ENCODE measurements at places on chromosomes 3 and 15.

GRCh38 chr3:51389423-51390183, 1.5 kb upstream of the RBM15B start:
- no peak for DNase-seq

GRCh38 chr3:83655083-83655482, 1303.7 kb upstream of the CADM2 start:
- no peak for DNase-seq

GRCh38 chr15:64571857-64572291, 111.5 kb downstream of the ZNF609 start:
- no peak for DNase-seq

GRCh38 chr15:91670108-91670507, 183.4 kb upstream of the SLCO3A1 start:
- DNase-seq = no peak

GRCh38 chr15:58352026-58352929, 79.5 kb upstream of the LIPC start:
- no peak for DNase-seq

DNA sequence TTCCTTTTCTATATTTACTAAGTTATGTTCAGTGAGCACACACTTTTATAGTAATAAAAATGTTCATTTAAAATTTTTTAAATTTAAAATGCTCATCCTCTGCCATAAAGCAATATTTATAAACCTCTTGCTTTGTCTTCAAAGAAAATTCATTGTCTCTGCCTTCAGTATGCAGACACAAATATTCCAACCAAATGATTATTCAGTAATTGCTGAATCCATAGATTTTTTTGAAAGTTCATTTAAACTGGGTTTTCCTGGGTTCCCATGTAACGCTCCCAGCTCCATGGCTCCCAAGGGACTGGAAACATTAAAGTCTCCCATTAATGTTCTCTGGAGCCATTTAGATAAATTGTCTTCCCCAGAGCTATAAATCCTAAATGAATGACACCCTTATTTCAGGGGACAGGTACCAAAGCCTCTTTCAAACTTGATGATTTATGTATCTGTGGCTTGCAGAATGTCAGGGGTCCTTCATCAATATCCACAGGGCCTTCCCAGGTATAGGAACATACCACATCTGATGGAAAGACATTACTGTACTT, 15.2 kb upstream of the GLCE start:
- no peak for DNase-seq

DNA sequence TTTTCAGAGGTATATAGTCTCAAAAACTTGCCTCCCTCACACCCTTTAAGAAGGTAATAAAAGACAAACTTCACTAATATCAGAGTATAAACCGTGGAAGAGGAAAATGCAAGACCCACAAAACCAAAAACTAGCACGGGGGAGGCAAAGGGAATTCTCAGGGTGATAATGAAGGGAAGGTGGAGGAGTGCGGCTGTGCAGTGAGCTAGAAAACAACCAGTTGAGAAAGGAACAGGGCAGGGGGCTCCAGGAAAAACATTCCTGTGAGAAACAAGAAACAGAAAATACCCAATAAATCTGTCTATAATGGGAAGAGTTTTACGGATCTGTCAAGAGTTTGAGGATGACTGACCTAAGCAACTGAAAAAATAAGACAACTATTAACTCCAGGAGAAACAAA, 31.6 kb downstream of the TAMM41 start:
- no peak for DNase-seq

GRCh38 chr3:69142090-69142489, 19.7 kb upstream of the LMOD3 start:
- no peak for DNase-seq

- no peak for DNase-seq
Measured at GRCh38 chr15:62656071-62656470, 386.5 kb upstream of the TPM1 start.

- DNase-seq = no peak
Measured at GRCh38 chr3:129518038-129518561, 10.3 kb upstream of the RHO start.

GRCh38 chr15:70763120-70763949, at the start of gene UACA:
Gene UACA, minus strand, starts transcription at chr15:70763558. Its CDS starts 151 bp downstream, at chr15:70763407.
- peak; percentile 78 for DNase-seq

GRCh38 chr3:45188719-45189659, 37.1 kb downstream of the TMEM158 start:
- DNase-seq = no peak

DNA sequence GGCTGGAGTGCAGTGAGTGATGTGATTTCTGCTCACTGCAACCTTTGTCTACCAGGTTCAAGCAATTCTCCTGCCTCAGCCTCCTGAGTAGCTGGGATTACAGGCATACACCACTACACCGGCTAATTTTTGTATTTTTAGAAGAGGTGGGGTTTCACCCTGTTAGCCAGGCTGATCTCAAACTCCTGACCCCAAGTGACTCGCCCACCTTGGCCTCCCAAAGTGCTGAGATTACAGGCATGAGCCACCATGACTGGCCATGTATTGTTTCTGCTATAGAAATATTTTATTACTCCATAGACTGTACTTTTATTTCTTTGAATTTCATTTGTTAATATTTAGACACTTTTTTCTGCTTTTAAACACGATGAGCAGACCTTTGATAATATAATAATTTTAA, 60.4 kb downstream of the GTF2E1 start:
- DNase-seq = no peak

DNA sequence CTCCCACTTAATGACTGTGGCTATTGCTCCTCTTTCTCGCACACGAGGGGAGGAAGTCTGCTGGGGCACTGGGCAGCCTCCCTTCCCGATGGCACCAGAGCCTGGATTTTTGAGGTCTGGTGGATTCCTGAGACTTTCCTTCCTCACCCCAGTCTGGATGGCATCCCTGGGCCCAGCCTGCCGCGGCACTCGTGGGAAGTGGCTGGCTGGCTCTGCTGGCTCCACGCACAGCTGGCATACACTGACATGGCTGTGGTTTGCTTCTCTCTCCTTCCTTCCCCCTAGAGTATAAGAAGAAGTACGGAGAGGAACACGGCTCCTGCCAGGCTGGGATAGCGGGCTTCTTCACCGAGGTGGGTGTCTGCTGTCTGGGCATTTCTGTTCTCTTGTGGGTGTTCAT, 319.8 kb upstream of the LRRFIP2 start:
- no peak for DNase-seq

DNA sequence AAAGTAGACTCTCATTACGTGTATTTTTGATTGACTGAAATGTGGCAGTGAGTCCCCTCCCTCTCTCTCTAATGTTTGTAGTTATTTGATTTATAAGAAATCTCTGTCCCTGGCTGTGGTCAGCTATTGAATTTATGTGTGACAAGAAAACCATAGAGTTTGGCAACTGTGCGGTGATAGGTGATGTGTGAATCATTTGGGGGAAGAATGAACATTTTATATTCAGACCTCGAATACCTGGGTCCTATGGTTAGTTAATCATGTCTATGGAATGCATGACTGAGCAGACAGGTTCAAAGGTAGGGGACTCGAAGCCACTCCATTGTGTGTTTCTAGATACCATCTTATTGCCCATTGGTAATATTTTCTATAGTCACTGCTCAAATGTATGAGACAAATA, 712.1 kb downstream of the MECOM start:
- no peak for DNase-seq

DNA sequence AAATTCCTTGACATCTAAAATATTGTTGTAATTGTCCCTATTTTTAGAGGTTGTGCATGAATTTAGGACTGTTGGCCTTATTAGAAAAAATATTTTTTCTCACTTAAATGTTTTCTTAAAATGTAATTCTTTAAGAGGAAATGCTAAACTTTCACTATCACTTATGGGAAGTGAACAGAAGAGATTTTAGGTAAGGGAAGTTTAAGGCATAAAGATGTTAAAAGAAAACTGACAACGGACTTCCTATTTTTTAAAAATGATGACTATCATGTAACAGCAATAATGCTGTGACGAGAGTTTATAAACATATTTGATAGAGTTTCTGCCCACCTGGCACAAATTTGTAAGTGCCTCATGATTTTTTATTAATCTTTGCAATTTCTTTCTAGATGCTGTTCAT, 3.1 kb downstream of the C3orf38 start:
- no peak for DNase-seq

GRCh38 chr3:105747696-105748095, 121.1 kb downstream of the CBLB start:
- no peak for DNase-seq

DNA sequence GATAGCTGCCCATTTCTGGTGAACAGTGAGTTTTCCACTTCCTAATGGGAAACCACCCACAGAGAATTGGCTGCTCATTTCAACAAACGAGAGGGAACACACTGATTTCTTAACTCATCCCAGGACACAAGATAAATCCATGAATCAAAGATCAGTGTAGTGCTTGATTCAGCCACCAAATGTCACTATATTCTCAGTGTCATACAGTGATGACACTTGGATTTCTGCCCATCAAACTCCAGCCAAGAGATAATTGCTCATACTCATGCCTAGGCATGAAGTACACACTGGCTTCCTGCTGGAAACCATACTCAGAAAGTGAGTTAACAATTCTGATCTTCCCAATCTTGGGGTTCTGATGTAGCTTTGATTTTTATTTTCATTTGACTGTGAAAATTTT, 35.4 kb upstream of the GRM7 start:
- no peak for DNase-seq

DNA sequence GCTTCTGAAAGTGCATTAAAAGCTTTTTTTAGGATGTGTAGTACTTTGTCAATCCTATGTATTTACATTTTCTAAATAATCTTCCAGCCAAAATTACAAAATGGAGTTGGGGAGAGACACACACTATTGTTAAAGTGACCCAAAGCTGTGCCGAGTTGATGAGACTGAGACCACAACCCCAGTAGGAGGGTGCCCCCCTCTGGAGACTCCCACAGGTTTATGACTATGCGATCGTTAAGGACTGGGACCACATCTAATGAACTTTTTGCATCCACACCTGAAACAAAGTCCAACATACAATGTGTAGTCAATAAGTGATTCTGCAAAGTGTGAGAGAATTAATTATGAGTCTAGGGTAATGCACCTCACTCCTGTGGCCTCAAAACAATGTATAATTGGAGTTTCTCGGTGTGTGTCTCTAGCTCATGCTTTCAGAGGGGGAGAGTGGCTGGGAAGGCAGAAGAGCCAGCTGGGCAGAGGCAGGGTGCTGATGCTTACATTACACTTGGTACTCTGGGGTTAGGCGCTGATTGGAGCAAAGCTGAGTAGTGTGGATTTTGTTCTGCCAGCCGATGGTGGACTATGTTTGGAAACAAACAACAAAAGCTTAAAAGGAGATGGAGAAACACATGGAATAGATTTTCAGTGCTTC, 102.8 kb downstream of the KCNH8 start:
- DNase-seq = no peak

GRCh38 chr15:74726774-74727164, 1.4 kb upstream of the CYP1A1 start:
- no peak for DNase-seq

Measured in SK-N-MC (cell line).